ENCODE measurements at places on chromosomes 13 and 19.
A peak's percentile ranks its signal among the peaks of the same experiment; 100 is the strongest.

DNA sequence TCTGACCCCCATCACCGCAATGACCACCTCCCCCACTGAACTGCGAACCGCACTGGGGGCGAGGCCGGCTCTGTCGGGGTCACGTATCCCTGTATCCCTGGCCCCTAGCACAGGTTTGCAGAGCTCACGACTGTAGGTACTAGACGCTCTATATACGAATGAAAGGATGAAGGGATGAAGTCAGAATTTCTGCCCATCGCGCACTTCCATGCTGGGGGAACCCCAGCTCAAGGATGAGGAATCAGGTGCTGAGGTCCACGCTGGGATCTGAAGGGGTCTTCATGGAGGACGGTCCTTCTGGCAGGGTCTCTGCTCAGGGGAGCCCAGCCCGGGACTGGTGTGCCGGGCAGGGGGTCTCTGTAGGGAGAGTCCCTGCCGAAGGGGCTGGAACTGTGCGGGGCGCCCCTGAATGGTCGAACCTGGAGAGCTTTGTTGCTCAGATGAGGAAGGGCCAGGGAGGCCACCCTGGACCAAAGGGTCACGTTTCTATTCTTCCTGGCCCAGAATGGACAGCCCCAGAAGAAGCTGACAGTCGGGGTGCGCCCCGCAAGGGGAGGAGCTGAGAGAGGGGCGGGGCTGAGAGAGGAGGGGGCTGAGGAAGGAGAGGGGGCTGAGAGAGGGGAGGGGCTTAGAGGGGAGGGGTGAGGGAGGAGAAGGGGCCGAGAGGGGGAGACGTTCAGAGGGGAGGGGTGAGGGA lies 37.9 kb upstream of the SEMA6B start:
- DNase-seq = no peak

GRCh38 chr19:55346725-55347441 lies 7.2 kb downstream of the KMT5C start:
- DNase-seq = no peak

- DNase-seq = no peak
Observed at GRCh38 chr19:1567116-1567847, 843 bp downstream of the MEX3D start.

DNA sequence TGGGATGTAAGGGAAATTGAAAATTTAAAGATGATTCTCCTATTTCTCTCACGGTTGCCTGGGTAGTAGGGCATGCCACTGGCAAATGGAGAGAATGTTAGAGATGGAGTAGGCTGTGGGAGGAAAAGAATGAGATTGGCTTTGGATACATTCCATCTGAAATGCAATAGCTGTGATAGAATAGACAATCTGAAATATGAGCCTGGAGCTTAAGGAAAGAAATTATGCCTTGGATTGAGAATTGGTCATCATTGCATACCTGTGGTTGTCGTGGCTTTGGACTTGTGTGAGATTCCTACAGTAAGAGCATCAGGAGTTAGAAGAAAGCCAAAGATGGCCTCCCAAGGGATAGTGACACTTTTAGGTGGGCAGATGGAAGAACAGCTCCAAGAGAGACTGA lies 305.1 kb upstream of the SLC10A2 start:
- no peak for DNase-seq

DNA sequence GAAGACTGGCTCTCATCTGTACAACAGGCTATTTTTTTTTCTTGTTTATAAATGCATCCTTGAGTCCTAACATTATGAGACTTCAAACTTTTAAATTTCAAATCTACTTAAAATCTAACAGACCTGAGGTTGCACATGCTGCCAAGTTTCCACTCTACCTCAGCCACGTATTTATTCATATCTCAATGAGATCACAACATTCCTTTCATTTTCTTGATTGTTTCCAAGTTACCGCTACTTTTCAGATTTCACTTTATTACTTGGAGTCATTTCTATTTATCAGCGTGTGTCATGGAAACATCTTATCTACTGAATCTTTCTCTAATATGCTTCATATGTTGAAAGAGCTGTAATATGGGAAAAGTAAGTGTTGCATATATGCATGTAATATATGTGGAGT lies 1257.5 kb upstream of the ATXN8OS start:
- no peak for DNase-seq

DNA sequence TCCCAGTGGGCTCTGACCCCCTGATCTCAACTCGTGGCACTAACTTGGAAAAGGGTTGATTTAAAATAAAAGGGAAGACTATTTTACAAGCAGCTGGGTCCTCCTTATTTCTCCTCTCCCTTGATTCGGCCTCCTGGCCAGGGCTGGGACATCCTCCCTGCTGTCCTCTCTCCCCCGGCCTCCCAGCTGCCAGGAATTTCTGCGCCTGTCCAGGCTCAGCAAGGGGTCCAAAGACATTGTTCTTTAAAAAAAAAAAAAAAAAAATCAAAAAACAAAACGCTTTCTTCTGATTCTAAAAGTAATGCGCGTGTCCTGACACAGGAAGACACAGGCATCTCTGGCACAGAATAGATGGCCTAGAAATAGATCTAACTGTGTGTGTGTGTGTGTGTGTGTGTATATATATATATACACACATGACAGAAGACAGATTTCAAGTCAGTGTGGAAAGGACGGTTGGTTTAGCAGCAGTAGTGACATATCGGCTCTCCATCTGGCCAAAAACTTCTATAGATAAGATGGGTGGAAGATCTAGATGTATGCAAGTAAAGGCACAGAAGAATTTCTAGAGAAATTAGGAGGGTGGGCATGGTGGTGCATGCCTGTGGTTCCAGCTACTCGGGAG lies 12.3 kb upstream of the LENG8 start:
- DNase-seq = no peak

- DNase-seq = no peak
Observed at GRCh38 chr19:10173527-10173926, 21.2 kb downstream of the DNMT1 start.

GRCh38 chr19:48896191-48896720 lies 2.3 kb downstream of the TULP2 start:
- no peak for DNase-seq

GRCh38 chr13:34258646-34259386 lies 440.9 kb downstream of the RFC3 start:
- DNase-seq = no peak

DNA sequence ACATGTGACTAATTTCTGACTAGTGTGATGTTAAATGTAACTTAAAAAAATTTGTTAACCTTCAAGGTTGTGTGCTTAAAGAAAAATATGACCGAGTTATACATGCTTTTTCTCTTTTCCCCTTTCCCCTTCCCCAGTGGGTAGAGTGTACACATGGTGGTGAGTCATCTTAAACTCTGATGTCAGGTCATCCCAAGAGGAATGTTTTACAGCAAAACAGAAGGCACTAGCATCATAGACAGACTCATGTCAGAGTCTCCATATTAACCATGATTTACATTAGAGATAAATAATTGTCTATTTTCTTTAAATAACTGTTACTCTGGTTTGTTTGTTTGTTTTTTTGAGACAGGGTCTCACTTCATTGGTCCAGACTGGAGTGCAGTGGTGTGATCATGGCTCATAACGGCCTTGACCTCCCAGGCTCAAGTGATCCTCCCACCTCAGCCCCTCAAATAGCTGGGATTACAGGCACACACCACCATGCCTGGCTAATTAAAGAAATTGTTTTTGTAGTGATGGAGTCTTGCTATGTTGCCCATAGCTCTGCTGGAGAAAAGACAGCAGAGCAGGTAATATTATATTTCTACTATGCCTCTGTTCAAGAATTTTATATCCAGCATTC lies 160.4 kb upstream of the PCDH9 start:
- DNase-seq = no peak

DNA sequence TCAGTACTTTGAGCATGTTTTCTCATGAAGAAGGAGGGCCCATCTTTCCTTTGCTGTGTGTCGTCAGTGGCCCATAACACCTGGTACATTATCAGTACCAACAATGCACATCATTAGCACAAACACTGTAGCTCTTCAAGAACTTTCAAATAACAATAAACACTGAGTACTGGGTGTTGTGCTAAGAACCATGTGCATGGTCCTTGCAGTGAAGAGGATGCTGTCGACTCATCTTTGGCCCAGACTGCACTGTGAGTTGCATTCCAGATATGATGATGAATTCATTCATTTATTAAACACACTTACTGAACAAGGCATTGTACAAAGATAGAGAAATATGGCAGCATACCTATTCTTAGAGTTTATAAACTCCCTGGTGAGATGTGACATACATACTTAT lies 55.8 kb downstream of the FLT3 start:
- DNase-seq = no peak

DNA sequence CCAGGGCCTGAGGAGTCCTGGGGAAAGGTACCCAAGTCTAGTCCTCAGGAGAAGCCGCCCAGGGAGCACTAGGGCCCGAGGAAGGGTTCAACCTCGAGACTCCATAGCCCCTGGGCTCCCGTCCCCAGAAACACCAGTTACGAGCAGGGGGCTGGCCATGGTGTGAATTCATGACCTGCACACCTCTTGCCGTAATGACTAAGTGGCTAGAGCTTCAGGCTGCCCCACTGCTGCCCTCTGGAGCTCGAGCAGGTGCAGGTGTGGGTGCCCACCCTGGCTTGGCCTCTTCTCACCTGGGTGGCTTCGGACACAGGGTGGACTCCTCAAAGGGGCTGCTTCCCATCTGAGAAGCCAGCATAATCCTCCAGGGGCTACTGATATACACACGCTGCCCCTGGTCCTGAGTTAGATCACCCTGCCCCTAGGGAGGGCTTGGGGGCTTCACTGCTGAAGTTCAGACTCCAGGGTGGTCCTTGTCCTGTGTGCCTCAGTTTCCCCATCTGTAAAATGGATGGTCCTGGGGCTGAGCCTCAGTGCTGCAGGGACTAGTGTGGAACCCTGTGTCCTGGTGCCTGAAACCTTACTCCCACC lies 13.6 kb downstream of the SPC24 start:
- no peak for DNase-seq

GRCh38 chr13:50589651-50590054 lies 253.8 kb downstream of the DLEU7 start:
- DNase-seq = peak; percentile 56

DNA sequence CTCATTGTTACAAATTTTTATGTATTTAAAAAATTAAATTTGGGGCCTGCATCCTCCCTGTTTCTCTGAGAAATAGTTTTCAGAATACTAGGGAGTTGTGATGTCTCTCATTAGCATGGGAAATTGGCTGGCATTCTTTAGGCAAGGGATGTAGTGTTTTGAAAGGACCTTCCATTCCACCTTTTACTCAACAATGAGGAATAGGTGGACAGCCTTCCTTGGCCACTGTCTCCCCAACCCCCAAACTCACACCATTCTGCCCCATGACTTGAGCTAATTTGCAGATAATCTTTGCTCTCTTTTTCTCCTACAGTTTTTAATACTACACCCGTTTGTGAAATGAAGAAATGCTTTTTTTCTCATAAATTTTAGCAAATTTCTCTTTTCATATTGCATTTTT lies 244.6 kb upstream of the SPRY2 start:
- DNase-seq = no peak

GRCh38 chr13:73293913-73294523 lies 235.2 kb downstream of the KLF5 start:
- no peak for DNase-seq

DNA sequence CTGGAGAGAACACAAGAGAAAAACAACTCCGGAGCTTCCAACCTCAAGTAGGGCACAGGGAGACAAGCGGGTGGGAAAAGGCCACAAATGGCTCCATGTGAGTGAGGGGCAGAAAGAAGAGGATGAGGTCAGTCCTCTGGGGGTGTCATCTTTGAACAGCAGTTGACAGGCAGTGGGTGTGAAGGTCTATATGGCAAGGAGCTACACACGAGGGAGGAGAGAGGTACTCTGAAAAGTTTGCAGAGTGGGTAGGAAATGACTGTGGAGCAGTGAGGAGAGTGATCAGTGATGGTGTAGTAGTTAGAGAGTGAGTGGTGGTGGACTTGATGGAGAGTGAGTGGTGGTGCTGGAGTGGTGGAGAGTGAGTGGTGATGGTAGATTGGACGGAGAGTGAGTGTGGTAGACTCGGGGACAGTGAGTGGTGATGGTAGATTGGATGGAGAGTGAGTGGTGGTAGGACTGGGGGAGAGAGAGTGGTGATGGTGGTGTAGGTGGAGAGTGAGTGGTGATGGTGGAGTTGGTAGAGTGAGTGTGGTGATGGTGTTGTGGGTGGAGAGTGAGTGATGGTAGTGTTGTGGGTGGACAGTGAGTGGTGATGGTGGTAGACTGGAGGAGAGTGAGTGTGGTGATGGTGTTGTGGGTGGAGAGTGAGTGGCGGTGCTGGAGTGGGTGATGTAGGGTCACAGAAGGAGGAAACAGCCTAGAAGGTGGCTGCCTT lies 4.0 kb downstream of the TFDP1 start:
- no peak for DNase-seq

GRCh38 chr13:46176756-46177155 lies 5.2 kb downstream of the LCP1 start:
- no peak for DNase-seq

- DNase-seq = no peak
Observed at GRCh38 chr19:50720921-50721381, 1.3 kb upstream of the SHANK1 start.

GRCh38 chr13:39249982-39250381 lies 211.7 kb downstream of the NHLRC3 start:
- no peak for DNase-seq

- no peak for DNase-seq
Observed at GRCh38 chr13:77036279-77036678, 9.3 kb upstream of the FBXL3 start.

- no peak for DNase-seq
Observed at GRCh38 chr19:1042689-1043511, 3.0 kb downstream of the ABCA7 start.

DNA sequence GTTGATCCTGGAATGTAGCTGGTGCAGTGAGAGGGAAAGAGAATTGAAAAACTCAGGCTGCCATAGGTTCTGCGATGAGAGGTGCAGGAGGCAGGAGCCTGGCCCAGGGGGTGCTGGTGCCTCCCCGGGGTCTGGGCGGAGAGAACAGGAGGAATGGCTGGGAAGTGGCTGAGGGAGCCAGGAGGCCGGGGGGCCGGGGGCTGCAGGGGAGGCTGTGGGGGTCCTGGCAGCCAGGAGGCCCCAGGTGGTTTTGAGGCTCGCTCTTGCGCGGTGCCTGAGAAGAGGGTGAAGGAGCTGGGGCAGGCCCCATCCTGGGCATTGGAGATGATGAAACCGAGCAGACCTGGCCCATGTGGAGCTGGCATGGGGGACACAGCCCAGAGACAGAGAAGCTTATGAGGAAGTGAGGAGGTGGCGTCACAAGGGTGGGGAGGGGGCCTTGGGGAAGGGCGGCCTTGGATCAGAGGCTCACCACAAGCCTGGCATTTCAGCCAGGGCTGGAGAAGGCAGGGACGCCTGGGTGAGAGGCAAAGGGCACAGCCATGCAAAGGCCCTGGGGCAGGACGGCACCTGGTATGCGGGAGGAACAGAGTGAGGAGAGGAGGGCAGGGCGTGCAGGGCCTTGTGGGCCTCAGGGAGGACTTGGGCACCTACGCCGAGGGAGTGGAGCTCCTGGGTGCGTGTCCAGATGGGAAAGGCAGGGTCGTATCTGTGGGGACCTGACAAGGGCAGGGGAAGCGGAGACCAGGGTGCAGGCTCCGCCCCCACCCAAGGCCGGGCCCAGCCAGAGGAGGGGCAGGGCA lies 1.3 kb upstream of the TEKTIP1 start:
- no peak for DNase-seq

All from AG04449 (cell line).